ENCODE measurements at places on chromosomes 6 and 20.

DNA sequence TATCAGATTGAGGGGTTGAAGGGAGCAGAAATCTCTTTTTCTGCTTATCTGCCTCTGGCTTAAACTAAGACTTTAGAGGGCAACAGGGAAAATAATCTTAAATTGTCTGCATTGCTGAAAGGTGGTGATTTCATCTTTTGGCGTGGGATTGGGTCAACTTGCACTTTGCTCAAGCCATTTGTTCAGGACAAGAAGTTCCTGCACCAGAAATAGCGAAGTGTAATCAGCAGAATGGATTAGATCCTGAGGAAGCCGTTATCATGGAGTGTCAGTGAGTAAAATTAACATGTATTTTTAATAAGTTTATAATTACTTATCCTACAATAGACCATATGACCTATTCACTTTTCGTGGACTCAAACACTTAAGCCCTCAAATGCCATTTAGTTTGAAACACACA is 249.3 kb downstream of the CD83 start:
- DNase-seq: no peak

DNA sequence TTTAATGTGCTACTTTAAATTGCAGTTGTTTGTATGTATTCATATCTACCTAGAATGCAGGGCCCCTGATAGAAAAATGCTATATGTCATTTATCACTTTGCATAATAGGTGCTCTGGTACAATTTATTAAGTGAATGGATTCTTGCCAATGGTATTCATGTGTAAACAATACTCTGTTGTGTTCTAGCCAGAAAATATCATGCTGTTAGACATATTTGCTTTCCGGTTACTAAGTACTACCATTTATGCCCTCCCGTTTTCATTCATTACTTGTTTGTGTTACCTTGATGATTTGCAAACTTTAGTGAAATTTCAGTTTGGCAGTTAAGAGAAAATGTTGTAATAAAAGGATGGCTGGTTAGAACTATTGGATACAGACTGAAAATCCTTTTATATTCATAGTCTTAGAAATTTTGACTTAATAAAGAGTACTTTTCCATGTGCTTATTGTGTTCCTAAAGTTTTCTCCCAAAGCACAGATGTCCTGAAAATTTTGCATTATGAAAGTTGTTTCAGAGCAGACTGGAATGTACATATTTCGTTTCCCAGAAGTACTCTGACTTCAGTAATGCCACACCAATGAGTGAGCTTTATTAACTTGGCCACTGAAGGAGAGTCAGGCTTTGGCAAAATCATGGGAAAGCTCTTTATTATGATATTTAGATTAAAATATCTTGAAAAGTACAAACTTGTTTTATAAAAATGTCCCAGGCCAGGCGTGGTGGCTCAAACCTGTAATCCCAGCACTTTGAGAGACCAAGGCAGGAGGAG is 31.5 kb downstream of the RPF2 start:
- DNase-seq: no peak

GRCh38 chr6:36847991-36848390 is 8.7 kb upstream of the CPNE5 start:
- DNase-seq: no peak

DNA sequence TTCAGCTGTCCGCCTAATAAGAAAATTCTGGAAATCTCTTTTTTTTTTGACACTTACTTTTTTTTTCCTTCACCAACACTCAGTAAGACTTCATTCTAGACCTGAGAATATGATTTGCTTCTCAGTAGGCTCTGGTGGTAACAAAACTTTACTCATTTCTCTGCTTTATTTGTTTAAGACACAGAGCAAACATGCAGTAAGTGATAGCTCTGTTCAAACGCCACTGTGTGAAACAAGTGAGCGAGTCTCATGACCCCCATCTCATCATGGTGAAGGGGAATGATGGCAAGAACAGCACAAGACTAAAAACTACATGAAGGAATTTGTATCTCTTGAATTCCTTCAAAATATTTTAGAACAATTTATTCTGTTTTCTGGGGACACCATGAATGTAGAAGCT is 541.6 kb upstream of the POU3F2 start:
- no peak for DNase-seq

DNA sequence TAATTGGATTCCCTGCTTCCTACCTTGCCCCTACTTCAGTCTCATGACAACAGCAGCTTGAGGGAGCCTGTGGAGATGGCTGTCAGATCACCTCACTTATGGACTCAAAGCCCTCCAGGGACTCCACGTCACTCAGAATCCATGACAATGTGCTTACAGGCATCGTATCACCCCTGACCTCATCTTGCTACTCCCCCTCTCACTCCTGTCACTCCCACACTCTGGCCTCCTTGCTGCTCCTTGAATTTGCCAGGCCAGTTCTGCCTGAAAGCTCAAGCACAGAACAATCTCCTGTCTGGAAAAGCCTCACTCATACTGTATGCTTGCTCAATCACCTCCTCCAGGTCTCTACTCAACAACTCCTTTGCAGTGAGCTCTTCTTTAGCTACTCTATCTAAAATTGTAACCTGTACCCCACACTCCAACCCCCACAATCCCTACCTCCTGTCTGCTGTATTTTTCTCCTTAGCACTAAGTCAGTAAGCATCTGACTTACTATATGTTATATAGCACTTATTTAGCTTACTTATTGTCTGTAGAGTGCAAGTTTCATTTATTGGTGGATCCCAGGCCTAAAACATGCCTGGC is 10.7 kb upstream of the GSTA4 start:
- DNase-seq: no peak

DNA sequence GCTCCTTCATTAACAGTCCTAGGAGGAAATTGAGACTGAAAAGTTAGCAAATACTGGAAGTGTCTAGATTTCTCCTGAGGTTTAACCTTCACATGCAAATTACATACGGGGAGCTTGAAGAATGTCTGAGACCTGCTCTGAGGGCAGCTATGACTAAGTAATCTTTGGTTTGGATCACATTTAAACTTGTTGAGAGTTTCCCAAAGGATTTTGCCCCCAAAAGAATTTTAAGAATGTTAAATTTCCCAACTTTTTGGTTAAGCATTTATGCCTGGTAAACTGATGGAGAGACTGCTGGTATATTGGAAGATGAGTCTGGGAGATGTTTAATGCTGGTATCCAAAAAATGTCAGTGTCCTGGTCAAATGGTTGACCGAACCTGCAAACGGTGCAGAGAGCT is 97.0 kb downstream of the RREB1 start:
- no peak for DNase-seq

DNA sequence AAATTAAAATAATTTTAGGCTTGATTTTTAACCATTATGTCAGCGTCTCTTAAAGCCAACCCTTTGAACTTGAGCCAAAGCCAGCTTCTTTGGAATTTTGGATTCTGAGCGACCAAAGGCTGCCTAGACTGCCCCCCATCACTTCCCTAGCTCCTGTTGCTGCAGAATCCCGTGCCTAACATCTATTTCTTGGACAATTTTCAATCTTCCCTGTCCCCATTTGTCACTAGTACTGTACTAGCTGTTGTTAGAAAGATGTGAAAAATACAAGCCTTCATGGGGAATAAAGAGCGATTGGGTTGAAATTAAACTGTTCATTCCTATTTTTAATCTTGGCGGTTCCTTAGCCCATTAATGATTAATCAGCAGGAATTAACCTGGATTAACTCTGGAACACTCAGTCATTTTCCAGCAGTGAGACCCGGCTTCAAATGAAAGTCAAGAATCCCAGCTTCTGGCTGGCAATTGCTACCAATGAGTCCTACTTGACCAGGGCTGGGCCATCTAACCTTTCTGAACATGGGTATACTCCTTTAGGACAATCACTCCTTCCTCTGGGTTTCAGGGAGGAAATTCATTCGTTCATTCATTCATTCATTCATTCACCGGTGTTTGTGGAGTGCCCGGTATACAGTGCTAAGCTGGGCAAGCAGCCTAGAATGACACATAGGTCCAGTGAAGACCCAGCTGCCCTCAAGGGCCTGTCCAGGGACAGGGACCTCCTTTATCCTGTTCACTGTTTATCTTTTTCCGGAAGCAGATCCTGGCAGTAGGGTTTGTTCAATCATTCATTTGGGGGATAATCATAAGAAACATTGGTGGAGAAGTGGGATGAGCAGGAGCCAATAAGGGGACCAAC is 1.4 kb upstream of the RRBP1 start:
- no peak for DNase-seq

GRCh38 chr6:99016355-99016754 is 68.6 kb upstream of the FBXL4 start:
- DNase-seq: peak; percentile 94

DNA sequence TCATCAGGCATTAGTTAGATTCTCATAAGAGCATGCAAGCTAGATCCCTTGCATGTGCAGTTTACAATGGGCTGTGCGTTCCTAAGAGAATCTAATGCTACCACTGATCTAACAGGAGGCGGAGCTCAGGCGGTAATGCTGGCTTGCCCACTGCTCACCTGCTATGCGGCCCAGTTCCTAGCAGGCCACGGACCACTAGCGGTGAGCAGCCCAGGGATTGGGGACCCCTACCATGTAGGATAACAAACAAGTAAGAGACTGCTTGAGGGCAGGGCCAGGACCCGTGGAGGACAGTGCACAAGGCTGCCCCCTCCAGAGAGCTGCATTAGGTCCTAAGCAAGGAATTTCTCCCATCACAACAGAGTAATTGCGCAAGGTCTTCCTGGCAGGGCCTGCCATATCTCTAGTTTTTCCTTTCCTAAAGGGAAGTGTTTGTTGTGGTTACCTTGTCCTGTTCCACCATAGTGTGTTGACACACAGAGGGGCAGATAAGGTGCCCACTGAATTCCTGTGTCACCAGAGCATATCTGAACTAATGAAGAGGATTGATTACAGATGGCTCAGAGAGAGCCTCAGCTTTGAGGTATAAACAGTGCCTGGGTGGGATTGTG is 58.0 kb downstream of the PACRG start:
- no peak for DNase-seq

- DNase-seq: no peak
Measured at GRCh38 chr6:84653027-84653551, 111.3 kb downstream of the TBX18 start.

DNA sequence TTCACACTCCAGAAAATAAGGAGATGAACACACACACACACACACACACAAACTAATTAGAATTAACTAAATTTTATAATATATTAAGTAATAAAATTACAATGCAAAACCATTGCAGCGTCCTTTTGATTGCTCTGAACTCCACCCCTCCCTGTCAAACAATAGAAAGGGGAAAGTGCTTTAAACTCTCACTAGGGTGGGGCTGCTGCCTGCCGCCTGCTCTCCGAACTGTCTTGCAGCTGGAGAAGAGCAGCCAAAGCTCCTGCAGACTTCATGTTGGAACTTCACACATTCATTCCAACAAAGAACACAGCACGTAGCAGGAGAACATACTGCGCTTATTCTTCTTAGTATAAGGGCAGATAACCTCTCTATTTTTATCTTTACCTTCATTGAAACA is 83.2 kb downstream of the GCLC start:
- no peak for DNase-seq

- no peak for DNase-seq
Measured at GRCh38 chr20:3559637-3560036, 88.8 kb downstream of the ATRN start.

DNA sequence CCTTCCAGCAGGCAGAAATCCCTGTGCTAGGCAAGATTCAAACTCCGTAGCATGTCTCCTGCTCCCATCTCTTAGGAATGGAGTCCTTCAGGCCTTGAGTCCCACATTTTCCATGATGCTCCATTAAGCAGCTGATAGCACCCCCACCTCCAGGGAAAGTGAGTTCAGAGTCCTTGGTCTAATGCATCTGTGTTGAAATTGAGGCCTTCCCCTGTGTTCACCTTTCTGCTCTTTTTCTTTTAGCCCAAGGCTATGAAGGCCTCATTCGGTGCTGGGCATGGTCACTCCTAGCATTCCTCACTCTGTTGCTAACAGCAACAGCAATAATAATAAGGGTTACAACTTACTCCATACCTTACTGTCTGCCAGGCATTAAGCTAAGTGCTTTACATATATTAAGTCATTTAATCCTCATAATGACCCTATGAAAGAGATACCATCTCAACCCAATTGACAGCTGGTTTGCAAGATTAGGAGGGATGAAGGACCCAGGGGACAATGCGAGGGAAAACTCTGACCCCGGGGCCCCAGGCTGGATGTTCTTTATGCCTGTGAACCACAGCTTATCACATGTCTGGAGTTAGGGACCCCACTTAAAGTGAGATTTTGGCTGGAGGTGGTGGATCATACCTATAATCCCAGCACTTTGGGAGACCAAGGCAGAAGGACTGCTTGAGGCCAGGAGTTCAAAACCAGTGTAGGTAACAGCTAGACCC is 17.5 kb upstream of the PANK2 start:
- DNase-seq: no peak

Measured in Kasumi-1 (cell line).